ENCODE measurements at places on chromosomes 1 and 21.

GRCh38 chr1:48493970-48494769 lies 22.2 kb upstream of the SPATA6 start:
- no peak for DNase-seq

- peak; percentile 42 for DNase-seq
Observed at GRCh38 chr21:38219049-38219628, 37.7 kb upstream of the KCNJ15 start.

DNA sequence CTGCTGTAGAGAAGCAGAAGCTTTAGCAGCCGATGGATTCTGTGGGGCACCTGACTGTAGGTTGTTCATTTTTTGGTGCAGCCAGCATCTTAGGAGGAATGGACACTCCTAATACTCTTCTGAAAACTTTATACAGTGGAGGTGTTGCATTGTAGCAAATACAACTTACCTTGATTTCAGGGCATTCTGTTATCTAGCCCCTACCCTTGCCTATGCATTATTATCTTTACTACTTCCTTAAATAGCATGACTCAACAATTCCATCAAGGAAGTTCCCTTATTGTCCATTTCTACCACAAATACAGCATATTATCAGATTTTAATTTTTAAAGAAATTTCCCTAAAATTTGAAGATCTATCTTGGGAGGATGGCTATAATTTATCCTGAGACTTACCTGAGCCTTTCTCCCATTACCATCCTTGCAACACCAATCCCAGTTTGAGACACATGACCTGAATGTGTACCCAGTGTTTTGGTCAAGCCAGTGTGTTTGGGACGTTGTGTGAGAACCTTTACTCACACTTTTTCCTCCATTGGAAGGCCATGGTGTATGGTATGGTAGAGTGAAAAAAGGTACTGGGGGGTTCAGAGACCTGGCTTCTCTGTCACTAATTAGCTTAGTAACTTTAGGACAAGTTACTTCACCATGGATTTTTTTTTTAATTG lies 9.2 kb downstream of the POU2F1 start:
- no peak for DNase-seq

- DNase-seq = no peak
Observed at GRCh38 chr1:50424884-50425375, 1.7 kb upstream of the DMRTA2 start.

- DNase-seq = no peak
Observed at GRCh38 chr1:5815211-5815610, 177.0 kb downstream of the NPHP4 start.

- DNase-seq = peak; percentile 53
Observed at GRCh38 chr21:45109831-45110492, 35.6 kb downstream of the ADARB1 start.

- DNase-seq = no peak
Observed at GRCh38 chr1:178599745-178600144, 86.8 kb downstream of the TEX35 start.

- no peak for DNase-seq
Observed at GRCh38 chr1:32766328-32766972, 50.7 kb downstream of the YARS1 start.

DNA sequence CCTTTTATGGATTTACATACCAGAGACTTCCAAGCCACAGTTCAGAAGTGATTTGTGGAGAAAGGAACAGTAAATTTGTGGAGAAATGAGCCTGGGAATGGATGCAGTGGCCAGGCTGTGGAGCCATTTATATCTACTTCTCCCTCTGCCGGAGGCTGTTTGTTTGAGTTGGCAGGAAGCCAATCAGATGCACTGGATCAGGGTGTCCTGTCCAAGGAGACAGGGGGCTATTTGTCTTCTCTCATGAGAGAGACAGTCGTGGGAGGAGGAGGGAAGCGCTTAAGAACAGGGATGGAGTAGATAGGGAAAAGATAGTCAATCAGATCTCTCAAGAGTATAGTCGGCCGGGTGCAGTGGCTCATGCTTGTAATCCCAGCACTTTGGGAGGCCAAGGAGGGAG lies 2.8 kb upstream of the HAPLN2 start:
- no peak for DNase-seq

DNA sequence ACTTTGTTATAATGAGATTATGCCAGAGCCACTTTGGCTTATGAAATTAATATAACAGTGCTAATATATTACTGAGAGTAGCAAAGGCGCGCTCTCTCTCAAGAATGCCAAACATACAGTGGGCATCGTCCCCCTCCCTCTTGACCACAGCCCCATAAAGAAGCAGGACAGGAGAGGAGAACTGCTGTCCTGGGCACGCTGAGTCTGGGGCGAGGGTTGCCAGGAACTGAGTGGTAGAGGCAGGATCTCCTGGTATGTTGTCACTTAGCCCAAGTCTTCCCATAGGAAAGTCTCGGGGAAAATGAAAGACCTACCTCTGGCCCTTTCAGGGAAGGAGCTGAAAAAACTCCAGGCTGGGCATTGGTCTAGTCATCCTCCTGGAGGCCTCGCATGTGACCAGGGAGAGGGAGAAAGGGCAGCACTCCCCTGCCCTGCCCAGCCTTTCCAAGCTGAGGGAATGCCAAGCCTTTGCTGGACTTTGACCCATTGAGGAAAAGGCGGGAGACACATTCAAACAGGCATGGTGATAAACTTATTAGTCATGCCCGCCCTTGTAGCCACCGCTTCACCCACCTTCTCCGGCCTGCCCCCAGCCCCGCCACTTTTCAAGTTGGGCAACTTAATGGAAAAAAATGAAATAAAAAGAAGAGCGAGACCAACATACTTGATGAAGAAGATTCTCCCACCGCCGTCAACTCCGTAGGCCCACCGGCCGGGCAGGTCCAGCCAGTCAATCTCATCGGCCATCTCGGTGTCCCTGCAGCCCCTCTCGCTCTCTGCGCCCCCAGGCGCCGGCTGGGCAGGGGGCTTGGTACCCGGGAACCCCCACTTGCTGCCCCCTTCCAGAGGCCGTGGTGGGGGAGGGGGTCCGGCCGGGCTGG lies 17.4 kb upstream of the PLEKHA6 start:
- DNase-seq = no peak

Data from T-helper 2 cell treated with Interferon-gamma antibody and Interleukin-4, amounts not matched to agents 5 μg/mL and 100 μg/mL, for 36 hours (primary cell).